ENCODE measurements at places on chromosomes 1 and 21.

- no peak for DNase-seq
These were observed 198.7 kb upstream of the PTBP2 start for GRCh38 chr1:96522927-96523326.

DNA sequence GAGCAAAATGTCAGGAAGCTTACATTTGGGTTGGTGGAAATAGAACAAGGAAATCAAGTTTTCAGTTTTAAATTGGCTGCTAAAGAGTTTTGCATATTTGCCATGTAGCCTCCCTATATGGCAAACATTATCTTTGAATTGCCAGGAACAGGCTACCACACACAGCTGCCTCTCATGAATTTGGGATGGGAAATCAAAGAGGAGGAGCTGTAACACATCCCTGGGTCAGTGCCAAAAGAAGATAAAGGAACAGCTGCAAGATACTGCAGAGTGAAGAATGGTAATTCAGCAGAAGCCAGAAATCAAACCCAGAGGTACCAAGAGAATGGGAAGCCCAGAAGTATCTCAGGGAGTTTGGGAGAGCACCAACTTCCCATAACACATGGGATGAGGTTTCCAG is 18.6 kb upstream of the RASAL2 start:
- no peak for DNase-seq

DNA sequence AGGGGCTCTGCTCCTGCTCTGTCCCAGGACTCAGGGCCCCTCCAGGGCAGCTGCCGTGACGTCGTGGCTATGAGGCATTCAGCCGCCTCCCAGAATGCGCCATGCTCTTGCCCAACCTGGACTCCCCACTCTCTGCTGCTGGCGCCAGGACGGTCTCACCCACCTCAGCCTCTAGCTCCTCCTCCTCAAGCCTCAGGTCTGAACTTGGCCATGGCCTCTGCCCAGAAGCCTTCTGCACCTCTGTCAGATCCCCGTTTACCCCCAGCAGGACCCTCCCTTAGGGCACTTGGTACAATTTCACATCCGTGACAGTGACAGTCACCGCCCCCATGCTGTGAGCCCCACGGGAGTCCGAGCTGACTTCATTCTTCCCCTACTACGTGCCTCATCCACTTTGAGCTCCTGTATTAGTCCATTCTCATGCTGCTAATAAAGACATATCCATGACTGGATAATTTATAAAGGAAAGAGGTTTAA is 4.9 kb downstream of the CSTB start:
- no peak for DNase-seq

DNA sequence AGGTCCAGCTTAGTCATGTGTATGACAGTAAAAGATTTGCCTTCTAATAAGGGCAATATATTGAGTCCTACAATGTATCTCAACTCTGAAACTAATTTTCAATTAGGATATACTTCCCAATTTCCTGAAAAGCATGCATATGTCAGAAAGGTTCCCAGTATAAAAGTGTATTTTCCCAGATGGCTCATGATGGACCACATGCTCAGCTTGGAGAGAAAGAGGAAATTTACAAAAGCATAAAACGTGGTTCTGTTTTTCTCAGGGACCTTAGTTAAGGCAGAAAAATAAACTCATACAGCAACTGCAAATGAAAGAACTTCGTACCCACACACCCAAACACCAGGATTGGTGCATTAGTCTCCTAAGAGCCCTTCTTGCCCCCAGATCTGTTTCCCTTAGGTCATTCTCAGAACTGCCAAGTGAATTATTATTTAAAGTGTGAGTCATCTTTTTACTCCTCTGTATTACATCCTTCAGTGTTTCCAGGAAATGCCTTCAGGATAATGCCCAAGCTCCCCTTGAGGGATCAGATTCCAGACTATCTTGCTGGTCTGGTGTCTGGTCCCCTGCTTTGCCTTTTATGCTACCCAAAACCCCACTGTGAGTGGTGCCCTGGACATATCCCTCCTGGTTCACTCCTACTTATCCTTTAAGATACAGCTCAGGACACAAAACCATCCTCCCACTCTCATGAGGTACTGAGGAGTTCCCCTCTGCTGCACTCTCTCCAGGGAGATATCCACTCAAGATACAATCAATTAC is 57.4 kb downstream of the SSX2IP start:
- no peak for DNase-seq

- DNase-seq, result no peak
These were observed 20.8 kb upstream of the GBP1 start for GRCh38 chr1:89085781-89086180.

DNA sequence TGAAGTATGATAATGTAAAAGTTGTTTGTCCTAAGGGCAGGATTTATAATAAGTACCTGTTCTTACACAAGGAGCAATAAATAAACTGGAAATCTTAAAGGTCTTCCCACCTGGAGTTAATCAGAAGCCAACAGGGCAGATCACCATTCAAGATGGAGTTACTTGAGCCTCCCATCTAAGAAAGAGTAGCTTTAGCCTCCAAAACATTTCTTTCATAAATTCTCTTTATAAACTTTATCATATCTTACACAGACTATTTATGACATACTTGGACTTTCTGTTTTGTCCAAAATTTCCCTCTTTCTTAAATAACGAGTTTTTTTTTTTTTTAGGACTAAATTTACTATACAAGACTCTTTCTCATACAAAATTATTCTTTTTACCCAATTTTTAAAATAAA is 18.5 kb downstream of the OR2T1 start:
- DNase-seq, result no peak

GRCh38 chr1:172273647-172274396 is 146.7 kb upstream of the C1orf105 start:
- no peak for DNase-seq

DNA sequence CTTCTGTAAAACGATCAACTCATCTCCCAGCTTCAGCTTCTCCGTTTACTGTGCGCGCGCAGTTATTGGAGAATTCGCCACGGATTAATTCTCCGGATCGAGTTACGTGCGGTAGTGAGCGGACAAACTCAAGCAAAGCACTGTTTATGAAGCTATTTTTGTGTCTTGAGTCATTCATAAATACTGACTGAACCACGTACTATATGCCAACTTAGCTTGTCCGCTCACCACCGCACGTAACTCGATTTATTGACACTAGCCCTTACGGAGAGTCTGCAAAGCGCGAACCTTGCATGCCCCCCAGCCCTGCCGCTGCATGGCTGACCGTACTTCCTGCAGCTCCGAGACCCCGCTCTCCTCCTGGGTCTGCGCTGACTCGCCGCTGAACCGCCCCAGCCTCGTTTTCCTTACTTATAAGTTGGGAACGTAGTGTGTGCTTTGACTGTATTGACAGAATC is 773 bp downstream of the CHD1L start:
- DNase-seq, result peak; percentile 57

- no peak for DNase-seq
These were observed 58.9 kb downstream of the ST3GAL3 start for GRCh38 chr1:43766086-43766784.

DNA sequence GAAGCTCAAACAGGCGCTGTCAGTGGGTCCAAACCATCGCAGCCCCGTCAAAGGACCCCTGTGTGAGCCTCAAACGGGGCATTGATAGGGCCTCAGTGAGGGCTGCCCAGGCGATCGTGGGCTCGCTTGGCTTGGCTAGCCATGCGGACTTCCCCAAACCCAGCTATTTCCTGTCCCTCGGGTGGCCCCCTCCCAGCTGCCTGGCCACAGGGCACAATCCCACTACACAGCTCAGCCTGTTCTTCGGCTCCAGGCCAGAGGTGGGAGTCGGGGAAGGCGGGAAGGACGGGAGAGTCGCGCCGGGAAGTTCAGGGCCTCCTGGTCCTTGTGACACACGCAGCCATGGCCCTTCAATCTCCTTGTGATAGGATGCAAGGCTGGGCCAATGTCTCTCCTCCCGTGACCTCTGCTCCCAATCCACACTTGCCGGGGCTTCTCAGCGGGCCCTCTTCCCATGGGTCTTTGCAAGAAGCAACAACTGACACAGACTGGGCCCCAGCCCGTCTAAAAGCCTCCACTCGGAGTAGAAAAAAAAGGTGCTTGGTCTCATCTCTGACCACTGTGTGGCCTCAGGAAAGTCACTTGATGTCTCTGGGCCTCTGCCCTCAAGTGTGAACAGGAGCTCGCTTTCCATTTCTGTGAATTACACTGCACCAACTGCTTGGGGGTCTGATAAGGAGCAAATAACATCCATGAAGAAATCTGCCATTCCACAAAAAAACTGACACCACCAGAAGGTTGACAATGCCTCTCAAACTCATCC is 7.1 kb upstream of the MATN1 start:
- DNase-seq, result no peak

DNA sequence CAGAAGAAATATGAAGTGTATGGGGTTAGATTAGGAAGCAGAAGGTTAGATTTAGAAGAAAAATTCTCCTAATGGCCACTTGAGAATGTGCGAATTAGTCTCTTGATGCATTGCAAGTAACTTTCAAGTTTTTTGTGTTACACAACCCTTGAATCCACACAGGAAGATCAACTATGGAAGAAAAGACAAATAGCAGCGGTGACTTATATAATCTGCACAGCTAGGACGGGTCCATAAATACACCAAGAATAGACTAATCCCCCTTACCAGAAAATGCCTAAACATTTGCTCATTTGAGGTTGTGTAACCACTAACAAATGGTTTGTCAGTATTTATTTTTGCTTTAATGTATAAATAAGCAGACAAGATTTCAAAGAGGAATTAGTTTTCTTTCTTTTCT is 182.6 kb downstream of the TGFB2 start:
- DNase-seq, result no peak

DNA sequence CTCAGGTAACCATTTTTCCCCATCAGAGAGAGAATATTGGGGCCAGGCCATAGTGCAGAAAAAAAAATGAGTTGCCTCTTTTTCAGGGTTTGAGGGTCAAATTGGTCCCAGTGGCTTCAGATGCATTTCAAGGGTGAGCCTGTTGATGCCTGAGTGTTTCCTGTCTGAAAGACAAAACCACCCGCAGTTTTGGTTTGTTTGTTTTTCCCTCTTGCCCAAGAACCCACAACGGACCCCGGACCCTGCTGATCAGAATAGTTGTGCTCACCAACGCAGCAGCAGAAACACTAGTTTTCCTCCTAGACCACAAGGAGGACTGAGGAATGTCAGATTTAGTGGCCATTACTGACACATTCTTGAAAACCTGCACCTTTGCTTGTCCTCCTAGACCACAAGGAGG is 1433.1 kb downstream of the PLA2G4A start:
- DNase-seq, result no peak

DNA sequence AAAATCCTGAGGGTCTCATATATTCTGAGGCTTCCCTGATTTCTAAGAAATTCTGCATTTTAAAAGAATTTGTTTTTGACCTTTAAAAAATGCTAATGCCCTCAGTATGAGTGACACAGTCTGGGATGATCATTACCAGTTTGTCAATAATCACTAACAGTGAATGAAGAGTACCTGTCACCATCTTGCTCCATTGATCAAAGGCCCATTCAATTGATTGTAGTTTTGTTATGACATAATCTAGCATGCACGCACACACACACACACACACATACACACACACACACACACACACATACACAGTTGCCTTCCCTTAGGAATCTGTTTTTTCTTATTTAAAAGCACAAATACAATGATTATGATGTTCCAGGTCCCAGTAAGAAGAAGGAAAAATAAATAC is 250.4 kb downstream of the NFIA start:
- DNase-seq, result no peak

GRCh38 chr1:199593475-199593874 is 434.0 kb upstream of the NR5A2 start:
- DNase-seq, result no peak

DNA sequence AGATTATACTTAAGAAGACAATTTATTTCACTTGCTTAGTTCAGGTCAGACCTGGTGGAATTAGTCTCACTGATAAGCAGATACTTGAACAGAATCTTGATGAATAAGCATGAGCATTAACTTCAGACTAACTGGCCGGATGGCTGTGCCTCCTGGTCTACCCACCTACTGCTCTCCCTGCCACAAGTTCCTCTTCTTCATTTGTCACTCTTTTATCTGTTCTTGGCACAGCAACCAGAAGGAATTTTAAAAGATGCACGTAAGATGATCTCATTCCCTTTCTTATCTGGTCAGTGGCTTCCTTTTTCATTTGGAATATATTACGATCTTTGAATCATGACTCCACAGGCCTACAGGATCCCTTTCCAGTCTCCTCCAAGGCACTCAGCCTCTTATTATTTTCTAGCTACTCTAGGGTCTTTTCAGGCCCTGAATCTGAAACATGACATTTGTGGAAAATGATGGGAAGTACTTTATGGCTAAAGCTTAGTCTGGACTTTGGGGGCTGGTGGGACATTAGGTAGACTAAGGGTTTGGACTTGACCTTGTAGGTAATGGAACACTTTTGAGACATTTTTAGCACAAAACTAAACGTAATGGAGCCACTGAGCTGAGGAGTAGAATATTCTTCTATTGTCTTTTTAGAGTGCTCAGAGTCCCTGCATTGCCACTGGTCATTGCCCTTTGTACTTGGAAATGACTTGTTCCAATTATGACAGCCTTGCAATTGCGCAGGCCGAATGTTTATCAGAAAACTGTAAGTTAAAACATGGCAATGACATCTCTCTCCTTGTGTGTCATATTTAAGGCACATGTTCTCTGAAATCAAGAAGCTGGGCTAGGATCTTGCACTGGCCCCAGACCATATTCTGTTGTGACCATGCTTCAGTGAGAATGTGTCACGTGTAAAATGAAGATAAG is 16.0 kb downstream of the ST6GALNAC3 start:
- no peak for DNase-seq

GRCh38 chr1:5570931-5571330 is 421.3 kb downstream of the NPHP4 start:
- no peak for DNase-seq

GRCh38 chr1:180158149-180159147 is 3.8 kb downstream of the QSOX1 start:
- DNase-seq, result peak; percentile 59

- DNase-seq, result no peak
These were observed 10.1 kb downstream of the CLCA2 start for GRCh38 chr1:86434059-86434458.

DNA sequence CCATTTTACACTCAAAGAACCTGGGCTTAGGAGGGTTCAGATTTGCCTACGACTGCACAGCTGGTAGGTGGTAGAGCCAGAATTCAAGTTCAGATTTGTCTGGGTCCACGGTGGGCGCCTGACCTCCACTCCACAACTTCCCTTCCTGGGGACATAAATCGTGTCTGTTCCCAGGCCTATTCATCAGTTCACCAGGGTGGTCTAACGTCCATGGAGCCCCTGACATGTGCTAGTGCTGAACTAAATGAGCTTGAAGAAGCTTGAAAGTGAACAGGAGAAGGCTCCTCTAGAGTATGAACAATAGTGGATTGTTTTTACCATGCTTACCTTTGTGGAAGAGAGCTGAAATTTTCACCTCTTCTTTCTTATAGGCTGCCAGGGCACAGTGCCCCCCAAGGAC is 32.5 kb upstream of the KIF1B start:
- DNase-seq, result no peak

GRCh38 chr1:155983191-155984024 is 5.1 kb upstream of the ARHGEF2 start:
- no peak for DNase-seq

DNA sequence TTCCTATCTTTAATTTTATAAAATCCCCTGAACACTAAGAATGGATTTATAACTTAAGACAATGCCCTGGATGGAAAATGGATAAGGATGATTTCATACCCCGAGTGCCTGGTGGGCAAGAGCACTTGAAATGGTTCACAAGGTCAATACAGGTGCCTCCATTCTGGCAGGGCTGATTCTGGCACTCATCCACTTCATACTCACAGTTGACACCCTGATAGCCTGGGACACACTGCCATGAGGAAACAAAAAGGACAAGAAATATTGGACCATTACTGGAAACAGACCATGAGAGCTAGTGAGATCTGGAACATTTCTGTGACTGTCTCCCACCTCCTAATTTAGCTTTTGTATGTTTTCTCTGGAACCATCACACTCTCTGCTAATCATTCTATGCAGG is 39.1 kb upstream of the ADAM30 start:
- no peak for DNase-seq
